ENCODE measurements at places on chromosomes 1 and 21.

- DNase-seq = no peak
Observed at GRCh38 chr1:63366908-63367214, 566 bp upstream of the ALG6 start.

DNA sequence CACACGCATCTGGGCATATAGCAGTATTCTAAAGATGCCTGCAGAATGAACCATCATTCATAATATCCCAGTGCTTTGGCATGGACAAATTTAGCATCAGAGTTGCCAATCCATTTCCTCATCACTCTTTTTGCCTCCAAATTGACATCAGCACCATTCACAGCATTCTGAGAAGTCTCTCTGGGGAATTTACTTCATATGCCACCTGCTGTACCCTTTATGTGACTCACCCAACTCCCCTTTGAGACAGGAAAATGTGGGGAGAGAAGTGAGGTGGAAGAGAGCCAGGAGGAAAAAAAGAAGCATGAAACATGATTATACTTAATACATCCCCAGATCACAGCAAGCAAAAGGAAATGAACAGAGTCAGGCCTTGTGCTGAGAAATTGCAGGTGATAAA is 37.4 kb downstream of the RAB3B start:
- DNase-seq = no peak

- no peak for DNase-seq
Observed at GRCh38 chr1:208162903-208163302, 81.3 kb downstream of the PLXNA2 start.

DNA sequence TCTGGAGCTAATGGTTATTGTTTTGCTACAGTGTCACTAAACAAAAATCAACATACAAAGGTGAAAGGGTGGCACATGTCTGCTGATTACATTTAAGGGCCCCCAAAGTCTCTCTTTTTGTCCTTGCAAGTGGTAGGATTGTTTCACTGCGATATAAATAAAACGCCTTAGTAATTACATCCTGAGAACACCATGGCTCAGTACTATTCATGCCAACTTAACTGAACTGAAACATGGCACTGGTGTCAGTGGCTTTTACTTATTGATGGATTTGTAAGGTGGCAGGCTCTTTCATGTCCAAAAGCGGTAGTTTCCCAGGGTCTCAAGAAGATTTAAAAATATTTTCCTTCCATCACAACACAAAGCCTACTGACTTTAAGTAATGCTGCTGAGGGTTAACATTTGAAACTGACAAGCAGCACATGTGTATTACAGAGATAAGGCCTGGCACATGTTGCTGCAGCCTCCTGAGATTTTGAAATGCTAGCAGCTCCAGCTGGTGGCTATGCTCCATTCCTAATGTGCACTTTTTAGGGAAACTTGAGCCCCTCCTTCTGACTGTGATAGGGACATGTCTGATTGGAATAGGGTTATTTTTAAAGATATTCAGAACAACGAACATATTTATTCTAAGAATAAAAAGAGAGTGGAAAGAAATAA is 86.8 kb downstream of the ATP1B1 start:
- peak; percentile 58 for DNase-seq

DNA sequence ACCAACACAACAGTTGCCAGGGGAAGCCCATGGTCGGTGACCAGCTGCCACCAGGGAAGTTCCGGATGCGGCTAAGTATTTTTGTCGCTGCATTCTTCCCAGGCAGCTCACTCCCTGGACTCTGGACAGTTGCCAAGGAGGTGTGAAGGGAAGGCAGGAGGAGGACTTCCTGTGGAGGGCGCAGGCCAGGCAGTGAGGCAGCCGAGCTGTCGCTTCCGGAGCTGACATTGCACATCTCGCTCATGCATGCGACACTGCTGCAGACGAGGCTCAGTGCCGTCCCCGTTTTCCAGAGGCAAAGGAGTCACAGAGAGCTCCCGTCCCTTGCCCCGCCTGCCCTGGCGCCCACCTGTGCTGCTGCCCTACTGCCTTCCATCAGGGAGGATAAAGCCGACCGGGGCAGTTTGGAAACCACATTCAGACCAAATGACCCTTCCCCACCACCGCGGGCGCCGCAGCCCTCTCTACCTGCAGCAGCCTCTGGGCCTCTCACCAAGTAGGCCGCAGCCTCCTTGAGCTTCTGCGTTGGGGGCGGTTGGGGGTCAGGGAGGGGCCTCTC is 81.4 kb downstream of the NENF start:
- peak; percentile 96 for DNase-seq

GRCh38 chr1:36691374-36691773 is 208.7 kb upstream of the CSF3R start:
- no peak for DNase-seq

All from myocyte (in vitro differentiated cells).